ENCODE measurements at places on chromosomes 4 and X.
A peak's percentile ranks its signal among the peaks of the same experiment; 100 is the strongest.

- DNase-seq, result no peak
Observed at GRCh38 chr4:90960840-90961239, 833.6 kb downstream of the CCSER1 start.

DNA sequence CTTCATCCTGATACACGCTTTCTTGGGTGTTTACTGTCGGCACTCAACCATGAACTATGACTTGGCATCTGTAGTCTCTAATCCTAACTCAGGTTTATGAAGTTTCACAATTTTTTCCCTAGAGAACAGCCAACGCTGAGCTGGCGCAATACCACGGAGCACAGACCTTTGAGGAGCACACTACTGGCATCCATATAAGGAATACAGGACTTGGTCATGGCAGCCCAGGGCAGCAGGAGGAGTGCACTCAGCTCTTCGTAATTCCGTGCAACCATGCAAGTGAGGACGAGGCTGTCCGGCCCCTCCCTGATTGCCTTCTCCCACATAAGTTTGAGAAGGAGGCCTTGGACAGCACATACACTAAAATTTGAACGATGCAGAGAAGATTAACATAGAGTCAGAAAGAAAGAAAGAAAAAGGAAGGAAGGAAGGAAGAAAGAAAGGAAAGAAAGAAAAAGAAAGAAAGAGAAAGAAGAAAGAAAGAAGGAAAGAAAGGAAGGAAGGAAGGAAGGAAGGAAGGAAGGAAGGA, 41.0 kb upstream of the PDLIM5 start:
- no peak for DNase-seq

- DNase-seq, result no peak
Observed at GRCh38 chr4:6566391-6567190, 8.4 kb upstream of the MAN2B2 start.

DNA sequence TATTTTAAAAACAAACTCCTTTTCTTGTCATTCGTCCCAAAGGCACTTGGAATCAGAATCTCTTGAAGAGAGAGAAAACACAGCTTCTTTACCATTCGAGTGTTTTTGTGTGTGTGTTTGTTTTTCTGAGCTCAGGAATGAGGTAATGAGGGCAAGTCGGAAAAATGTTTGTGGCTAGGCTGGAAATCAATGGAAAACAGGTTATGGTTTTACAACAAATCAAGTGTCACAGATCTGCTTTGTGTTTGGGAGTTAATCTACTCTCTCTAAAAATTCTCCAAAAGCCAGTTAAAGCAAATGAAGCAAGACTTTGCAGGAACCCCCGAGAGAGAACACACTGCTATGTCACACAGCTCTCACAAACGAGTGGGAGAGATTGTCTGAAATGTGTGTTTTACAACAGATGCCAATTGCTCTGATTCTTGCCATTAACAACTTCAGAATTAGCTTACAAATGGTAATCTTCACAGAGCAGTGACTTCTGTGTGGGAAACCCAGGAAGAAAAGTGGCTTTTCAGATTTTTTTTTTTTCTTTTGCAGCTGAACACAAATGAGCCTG, 264.1 kb downstream of the CBLL2 start:
- DNase-seq, result no peak

- DNase-seq, result peak; percentile 13
Observed at GRCh38 chrX:46255046-46255445, 290.2 kb downstream of the ZNF674 start.

GRCh38 chr4:152455311-152455710, 80.6 kb downstream of the FBXW7 start:
- DNase-seq, result no peak

- no peak for DNase-seq
Observed at GRCh38 chr4:135269125-135269890, 1067.7 kb upstream of the PABPC4L start.

Data from EL (cell line).